Tibial nerve (tissue), 4 donors: ENCODE measurements at places on chromosomes 2 and 18.
A peak's percentile ranks its signal among the peaks of the same experiment; 100 is the strongest.

DNA sequence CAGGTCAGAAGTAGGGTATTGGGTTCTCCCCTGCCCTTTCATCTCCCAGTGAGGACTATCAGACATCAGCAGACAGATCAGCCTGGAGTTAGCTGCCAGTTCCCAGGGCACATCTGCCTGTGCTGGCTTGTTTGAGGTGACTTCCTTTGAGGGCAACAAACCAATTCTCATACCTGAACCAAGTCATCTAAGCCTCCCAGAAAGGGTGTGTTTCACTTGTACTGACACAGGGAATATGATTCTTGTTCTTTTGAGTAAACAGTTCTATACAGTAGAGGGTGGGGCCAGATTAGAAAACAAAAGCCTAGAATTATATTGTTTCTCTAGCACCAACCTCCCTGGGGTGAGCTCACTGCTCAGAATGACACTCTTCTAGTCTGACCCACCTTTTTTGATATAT, 591.9 kb downstream of the SLC4A3 start:
- no peak for DNase-seq

- peak; percentile 49 for DNase-seq
These were observed at the start of gene LYPD6 for GRCh38 chr2:149330127-149331022. TSS of gene LYPD6 (plus strand) at chr2:149330587. CDS start at chr2:149437709, 107,122 bp downstream.

DNA sequence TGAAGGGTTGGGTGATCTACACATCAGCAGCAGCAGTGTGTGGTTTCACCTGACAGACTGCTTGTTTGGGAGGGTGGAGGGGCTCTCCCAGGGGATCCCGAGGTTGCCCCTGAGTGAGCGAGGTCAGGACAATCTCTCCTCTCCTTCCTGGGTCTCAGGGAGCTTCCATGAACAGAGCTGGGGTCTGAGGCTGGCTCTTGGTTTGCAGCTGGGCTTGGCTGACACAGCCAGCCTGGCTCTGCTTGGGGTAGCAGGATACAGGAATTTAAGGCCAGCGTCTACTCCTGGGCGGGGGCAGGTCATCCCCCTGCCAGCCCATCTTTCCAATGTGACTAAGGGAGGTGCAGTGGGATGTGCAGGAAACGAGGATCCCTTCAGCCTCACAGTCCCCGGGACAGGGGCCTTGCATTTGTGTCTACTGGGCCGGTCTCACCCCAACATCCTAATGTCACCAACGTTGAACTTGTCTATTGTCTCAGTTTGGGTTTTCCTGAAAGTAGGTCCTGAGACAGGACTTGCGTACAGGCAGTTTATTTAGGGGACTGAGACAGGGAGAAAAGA, 262.6 kb upstream of the HDAC4 start:
- no peak for DNase-seq

- no peak for DNase-seq
These were observed 602 bp downstream of the SNX17 start for GRCh38 chr2:27370816-27371620.
